ENCODE measurements at places on chromosomes 11 and 22.

GRCh38 chr11:121863126-121863525 lies 252.9 kb downstream of the BLID start:
- no peak for DNase-seq

- no peak for DNase-seq
Observed at GRCh38 chr11:113372309-113372708, 15.3 kb upstream of the ANKK1 start.

DNA sequence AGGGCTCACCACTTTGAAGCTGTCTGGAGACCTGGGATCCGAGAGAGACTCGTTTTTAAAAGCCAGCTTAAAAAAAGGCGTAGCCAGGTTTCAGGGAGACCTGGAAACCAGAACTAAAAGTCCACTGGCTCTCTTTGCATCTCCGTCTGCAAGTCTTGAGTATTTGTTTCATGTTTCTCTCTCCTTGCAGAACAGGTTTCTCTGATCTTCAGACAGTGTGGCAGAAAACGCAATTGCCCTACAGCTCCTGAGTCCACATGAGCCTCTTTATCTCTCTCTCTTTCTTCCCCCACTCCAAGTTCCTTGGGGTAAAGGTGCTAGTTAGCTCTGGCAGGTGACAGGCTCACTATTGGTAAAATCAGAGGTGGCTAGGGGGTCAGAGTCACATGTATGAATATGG lies 67.0 kb upstream of the AMPD3 start:
- DNase-seq, result no peak

DNA sequence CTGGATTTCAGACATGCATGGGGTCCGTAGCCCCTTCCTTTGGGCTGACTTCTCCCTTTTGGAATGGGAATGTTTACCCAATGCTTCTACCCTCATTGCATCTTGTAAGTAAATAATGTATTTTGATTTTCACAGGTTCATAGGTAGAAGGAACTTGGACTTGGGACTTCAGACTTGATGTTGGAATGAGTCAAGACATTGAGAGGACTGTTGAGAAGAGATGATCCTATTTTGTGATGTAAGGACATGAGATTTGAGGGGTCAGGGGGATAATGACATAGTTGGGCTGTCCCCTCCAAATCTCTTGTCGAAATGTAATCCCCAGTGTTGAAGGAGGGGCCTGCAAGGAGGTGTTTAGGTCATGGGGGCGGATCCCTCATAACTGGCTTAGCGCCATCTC lies 933 bp upstream of the KRTAP5-10 start:
- no peak for DNase-seq

DNA sequence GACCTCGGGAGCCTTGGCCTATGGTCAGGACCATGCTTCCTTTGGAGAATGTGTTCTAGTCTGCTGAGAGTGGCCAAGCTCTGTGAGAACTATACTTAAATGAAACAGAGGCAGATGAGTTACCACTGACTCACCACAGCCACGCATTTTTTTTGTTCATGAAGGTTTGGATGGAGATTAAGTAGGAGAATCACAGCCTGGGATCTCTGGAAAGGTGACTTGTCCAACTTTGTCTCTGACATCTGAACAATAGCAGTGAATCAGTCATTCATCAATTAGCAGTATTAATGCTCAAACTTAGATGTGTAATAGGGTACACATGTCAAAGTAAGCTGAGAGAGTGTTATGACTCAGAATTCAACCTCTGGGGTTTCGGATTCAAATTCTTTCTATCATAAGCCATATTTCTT lies 100.7 kb upstream of the ANO3 start:
- DNase-seq, result no peak

DNA sequence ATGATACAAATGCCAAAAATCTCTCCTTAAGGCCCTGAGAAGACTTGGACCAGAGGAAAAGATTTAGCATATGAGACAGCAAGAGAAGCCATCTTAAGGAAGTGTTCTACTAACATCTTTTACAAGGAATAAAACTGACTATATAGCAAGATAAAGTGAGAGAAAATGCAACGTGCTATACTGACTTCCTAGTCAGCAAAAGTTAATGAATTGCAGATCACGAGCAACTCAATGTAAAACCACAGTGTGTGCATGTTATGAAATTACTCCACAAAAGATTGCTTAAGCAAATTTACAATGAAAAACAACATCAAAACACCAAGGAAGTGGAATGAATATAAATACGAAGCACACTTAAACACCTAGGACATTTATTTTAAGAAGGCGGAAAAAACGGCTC lies 187.5 kb downstream of the CADM1 start:
- no peak for DNase-seq

DNA sequence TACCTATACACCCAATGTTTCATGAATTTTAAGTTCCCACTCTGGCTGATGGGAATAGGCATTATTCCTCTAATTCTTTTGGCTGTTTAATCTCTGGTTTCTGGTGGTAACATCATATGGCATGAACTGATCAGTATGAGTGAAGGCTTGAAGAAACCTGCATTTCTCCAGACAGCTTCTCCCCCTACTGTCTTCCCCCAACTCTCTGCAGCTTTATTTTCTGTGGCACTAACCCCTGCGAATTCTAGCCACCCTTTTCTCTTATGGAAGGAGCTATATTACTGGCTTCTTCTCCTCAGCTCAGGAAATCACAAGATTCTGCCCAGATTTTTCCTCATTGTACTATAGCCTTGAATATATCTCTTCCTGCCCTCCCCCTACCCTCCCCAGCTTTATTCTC lies 57.1 kb downstream of the CASP12 start:
- DNase-seq, result no peak

DNA sequence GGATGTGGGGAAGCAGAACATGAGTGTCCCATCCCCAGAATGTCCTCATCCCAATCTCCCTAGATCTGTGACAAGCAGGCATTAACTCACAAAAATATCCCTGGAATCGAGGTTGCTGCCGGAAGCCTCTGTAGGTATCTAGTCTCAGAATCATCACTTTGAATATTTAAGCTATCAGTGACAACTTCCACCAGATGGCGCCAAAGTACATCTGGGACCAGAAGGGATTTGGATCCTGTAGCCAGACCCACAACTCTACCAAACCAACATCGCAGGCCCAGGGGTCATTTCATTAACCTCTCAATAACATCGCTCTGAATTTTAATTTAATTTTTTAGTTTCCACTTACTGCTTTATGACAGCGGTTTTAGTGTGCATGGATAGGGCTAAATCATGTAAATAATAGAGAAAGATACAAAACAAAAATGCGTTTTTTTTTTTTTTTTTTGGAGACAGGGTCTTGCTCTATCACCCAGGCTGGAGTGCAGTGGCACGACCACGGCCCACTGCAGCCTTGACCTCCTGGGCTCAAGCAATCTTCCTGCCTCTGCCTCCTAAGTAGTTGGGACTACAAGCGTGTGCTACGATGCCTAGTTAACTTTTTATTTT lies 1.1 kb upstream of the EXT2 start:
- peak; percentile 58 for DNase-seq

GRCh38 chr22:25542720-25543402 lies 21.6 kb upstream of the GRK3 start:
- no peak for DNase-seq

DNA sequence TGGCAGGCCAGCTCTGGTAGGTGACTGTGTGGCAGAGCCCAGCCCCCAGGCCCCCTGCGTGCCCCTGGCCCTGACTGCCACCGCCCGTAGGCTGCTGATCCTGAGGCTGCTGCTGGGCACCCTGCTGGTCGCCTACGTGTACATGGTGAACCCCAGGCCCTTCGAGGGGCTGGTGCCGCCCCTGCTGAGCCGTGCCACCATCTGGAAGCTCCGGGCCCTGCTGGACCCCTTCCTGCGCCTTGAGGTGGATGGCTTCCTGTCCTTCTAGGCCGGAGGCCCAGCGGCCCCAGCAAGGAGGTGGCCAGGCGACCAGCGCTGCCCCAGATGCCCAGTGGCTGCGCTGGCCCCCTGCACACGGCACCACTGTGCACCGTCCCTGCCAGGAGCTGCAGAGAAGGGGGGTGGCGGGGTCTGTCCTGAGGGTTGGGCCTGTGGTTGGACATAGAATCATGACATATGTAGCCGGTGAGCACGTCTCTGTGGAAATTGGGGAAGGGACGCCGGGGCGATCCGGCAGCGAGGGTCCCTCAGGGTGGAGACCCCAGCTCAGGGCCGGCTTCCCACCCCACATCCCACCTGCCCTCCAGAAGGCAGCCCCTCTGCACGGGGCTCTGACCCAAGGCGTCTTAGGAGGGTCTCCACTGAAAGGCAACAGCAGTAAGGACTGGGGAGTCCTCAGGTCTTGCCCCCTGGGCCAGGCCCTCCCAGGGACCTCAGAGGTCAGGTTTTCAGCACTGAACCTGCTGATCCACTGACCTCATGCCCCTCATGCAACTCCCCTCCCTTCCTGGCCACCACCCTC lies 185.4 kb downstream of the IGLL1 start:
- DNase-seq, result no peak

- no peak for DNase-seq
Observed at GRCh38 chr11:72716290-72716689, 35.9 kb downstream of the ARAP1 start.

DNA sequence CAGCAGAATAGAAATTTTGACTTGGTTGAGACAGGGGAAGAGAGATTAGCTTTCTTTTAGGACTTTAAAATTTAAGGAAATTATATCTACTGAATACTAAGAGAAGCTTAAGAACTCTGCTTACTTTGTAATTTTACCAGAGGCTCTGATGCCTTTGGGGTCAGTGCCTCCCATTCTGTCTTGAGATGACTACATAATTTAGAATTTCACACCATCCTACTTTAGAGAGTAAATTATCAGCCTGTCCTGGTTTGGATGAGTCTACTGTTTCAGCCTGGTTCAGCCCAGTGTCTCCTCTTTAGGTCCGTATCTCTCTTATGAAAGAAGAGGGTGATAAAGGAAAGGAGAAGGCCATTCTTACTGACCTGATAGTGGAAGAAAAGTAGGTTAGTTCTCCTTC lies 9.8 kb downstream of the NUCB2 start:
- DNase-seq, result no peak

- DNase-seq, result no peak
Observed at GRCh38 chr11:69531717-69532088, 50.2 kb downstream of the LINC01488 start.

- no peak for DNase-seq
Observed at GRCh38 chr22:32837142-32837541, 35.6 kb downstream of the TIMP3 start.

DNA sequence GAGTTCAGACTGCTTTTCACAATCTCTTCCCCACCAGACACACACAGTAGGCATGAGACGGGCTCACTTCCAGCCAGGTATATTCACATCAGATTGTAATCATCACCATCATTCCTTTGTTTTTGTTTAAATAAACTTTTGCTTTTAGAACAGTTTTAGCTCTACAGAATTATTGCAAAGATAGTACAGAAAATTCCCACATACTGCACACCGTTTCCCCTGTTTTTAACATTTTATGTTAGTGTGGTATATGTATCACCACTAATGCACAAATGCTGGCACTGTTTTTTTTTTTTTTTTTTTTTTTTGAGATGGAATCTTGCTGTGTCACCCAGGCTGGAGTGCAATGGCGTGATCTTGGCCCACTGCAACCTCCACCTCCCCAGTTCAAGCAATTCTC lies 83.3 kb upstream of the ANO1 start:
- no peak for DNase-seq

DNA sequence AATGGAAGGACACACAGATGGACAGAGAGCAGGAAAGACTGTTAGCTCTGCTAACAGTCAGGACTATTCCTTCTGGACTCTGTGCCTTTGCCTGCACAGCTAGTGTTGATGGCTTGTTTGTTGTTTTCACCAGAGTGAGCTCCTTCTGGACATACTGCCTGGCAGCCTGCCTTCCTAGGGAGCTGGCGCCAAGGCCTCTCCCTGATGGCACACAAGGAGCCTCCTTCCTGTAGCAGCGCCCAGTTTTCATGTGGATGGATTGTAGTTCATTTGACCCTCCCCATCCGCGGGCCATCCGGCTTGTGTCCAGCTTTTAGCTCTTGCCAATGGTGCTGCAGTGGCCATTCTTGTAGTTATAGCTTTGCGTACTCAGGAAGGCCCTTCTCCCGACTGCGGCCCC lies 16.6 kb upstream of the BCR start:
- DNase-seq, result no peak

- no peak for DNase-seq
Observed at GRCh38 chr11:74641905-74642304, 49.5 kb downstream of the POLD3 start.

- DNase-seq, result no peak
Observed at GRCh38 chr22:46796566-46797195, 34.2 kb downstream of the TBC1D22A start.

DNA sequence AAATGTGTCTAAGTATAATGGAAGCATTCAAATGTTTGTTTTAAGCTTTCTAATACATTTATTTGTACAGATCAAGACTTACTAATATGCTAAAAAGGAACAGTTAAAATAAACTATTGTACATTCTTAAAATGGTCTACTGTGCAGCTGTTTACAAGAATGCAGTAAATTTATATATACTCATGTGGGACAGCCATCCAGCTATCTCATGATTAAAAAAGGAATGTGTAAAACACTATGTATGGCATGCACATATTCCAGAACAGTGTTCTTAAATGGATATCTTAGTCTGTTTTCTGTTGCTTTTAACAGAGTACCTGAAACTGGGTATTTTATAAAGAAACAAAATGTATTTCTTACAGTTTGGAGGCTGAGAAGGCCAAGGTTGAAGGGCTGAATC lies 30.2 kb upstream of the CSTF3 start:
- no peak for DNase-seq

DNA sequence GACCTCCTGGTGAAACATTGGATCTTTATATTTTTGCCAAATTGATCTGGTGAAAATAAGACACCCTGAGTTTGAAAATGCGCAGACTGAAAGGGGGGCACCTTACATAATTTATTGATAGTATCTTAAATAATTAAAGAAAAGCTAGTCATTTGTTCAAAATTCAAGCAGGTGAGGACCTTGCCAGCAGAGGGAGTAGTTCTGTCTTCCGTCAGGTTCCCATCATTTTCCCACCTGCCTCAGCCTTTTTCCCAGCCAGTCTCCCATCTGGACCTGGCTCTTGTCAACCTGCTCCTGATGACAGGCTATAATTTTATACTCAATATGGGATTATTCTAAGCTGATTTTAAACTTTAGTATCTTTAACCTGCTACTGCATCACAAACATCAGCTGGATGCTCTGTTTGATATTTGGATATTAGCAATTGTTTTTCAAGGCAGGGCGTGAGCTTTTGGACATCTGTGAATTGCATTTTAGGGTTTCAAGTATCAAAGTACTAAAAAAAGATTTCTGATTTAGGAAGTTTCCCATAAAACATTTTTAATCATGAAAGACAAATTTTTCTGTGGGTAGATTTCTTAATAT lies 132.0 kb downstream of the ELP4 start:
- DNase-seq, result no peak

- DNase-seq, result no peak
Observed at GRCh38 chr11:103358251-103358650, 249.0 kb downstream of the DYNC2H1 start.

- DNase-seq, result no peak
Observed at GRCh38 chr11:826836-827145, 928 bp upstream of the CRACR2B start.

DNA sequence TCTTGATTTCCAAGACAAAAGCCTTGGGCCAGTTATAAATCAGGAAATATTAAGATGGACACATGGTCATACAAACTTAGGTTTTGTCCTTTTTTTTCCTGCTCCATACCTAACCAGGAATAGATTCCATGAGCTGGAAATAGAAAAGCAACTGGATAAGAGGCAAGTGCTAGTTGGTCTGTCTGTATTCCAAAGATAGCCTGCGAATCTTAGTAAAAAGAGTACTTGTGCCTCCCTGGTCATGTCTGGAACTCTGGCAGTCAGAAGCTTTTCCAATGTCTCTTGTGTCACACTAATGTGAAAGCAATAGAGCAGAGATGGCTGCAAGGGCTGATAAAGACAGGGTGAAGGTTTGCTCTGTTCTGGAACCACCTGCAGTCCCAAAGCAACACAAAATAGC lies 590.2 kb upstream of the ANO5 start:
- DNase-seq, result no peak

GRCh38 chr11:8267831-8268529 lies 4.3 kb upstream of the LMO1 start:
- DNase-seq, result no peak
